Femur (tissue), 1 donor: ENCODE measurements at places on chromosomes 2 and 18.

DNA sequence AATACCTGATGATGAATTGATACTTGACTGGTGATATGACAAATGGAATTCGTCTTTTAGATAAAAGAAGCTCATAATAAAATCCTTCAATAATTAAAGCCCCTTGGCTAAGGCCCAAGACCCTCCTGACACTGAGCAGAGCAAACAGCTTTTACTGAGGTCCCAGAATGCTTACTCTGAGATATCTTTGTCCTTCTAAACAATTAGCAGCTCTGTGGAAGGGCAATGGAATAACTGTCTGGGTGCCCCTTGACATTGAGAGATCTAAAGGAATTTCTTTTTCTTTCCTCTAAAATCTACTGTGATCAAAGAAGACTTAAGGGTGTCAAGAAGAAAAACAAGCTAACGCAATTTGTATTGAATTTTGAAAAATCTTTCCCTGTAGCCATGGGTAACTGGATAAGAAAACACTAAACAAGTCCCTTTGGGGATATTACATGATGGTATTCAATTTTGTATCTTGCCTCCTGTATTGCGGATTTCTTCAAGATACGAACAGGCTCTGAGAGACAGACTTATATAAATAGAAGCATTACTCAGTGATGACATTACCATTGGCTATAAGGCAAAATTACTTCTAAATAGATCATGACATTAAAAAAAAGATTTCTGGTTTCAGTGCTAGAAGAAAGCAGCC lies 128.8 kb downstream of the MREG start:
- DNase-seq = no peak

GRCh38 chr18:43279015-43279744 lies 1.9 kb upstream of the SYT4 start:
- DNase-seq = no peak

GRCh38 chr2:16246281-16246850 lies 306.0 kb downstream of the MYCN start:
- DNase-seq = no peak

DNA sequence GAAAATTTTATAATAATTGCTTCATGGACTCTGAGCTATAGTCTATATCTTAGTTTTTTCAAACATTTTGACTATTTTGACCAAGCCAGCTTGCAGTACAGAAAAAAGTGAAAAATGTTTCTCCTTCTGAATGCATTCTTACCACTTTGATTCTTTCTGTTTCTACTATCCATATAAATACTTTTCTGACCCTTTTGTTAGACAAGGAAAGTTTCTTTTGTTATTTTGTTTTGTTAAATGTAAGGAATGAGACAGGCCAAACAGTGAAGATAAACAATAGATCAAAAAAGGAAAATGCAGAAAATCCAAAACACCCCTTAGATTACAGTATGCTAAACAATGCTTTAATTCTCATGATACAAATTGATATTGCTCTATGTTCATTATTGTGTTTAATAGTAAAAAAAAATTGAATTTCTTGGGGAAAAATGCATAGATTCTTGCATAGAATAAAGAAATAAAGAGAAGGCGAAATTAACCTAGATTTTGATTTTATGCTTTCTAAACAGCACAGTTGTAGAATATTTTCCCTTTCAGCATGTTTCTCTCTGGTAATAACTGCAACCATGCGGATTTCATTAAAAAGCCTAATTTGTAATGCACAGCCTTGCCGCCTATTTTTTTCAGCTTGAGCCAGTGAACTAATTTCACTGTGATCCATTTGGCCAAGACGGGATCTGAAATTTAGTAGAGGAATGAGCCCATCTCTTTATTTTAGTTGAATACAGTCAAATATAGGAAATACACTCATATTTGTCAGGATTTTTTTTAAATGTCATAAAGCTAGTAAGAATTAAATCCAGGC lies 976 bp downstream of the TNFAIP6 start:
- DNase-seq = no peak

DNA sequence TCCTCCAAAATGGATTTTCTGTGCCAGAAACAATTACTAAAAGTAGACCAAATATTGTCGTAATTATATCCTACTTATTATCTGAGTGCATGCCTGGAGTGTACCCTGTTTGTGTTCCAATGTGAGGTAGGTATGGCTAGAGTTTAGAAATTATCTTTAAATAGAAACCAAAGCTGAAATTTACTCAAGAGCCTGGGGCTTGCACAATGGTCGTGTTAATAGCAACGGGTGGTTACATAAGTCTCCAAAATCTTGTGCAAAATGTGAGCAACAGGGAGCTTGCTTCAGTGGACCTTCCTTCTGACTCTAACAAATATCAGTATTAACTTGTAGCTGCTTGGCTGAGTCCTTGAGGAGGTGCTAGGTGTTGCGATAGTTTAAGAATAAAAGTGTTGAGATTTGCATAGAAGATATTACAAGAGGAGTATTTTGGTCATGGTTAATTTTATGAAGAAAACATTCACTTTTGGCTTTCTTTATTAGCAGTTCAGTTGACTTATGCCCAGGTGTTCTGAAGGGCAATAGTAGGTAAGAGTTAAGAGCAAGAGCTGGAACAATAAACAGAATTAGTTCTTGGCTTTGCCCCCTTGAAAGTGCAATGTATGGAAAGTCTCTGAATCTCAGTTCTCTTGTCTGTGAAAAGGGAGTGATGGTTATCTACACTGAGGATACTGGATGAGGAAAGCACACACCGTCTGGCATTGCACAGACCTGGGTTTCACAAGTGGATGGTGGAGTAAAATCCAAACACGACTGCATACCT lies 4.6 kb downstream of the CXCR4 start:
- DNase-seq = no peak

DNA sequence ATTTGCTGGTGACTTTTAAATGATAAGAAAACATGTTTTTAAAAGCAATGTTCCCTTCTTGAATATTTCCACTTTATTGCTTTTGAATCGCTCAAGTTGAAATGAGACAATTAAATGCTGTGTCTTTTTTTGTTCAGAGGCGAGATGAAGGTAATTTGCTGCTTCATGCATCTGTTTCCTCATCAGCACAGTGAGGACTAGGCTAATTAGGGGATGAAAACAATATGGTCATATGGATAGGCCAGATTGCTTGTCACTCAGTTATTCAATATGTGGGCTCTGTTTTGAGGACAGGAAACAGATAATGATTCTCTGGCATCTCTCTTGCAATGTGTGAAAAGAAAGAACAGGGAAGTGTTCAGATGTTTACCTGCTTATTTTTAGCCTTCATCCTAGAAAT lies 61.0 kb downstream of the ERBB4 start:
- DNase-seq = no peak

DNA sequence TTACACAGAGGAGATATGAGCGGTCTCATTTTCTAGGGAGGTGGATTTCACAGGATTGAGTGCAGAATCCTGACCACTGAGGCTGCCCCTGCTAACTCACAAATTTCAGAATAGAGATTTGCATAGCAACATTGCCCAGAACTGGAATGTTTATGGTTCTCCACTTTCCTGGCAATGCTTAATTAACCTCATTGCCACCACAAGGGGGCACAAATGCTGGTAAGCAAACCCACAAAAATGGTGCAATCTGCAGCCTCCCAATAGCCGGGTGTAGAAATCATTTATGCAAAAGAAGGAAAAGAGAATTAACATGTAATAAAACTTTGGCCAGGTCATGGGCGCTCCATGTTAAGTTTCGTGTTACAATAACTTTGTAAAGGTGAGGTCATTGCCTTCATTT lies 112.4 kb downstream of the CYRIA start:
- peak; percentile 29 for DNase-seq

- DNase-seq = no peak
Observed at GRCh38 chr2:160498137-160498536, 4.5 kb upstream of the RBMS1 start.
